ENCODE measurements at places on chromosomes 6 and 20.
A peak's percentile ranks its signal among the peaks of the same experiment; 100 is the strongest.

GRCh38 chr6:5979650-5980420, 26.9 kb downstream of the NRN1 start:
- no peak for DNase-seq

DNA sequence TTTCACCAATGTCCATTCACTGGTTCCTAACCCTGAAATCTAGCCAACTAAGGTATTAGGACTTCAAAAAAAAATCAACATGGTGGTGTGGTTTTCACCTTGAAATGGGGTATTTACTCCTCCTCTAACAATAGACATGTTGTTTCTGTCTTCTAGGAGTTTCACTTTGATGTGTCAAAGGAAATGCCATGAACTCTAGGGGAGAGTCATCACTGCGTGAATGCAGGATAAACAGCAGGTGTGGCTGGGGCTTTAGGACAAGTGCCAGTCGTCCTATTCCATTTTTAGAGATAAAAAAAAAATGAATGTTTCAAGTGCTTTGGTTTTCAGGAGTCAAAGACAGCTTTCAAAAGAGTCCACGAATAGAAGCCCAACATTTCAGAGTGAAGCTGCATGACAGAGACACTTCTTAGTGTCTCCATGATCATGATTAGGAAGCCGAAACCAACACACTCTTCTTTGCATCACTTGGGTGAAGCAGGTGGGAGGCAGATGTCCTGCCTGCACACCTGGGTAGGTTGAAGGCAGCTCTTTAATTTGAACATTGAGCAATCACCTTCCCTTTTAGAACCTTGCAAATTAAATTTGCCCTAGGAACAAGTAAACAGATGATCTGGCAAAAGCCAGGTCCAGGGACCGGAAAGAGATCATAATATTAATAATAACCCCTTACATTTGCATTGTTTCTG, 328.5 kb upstream of the PRDM1 start:
- DNase-seq, result no peak

DNA sequence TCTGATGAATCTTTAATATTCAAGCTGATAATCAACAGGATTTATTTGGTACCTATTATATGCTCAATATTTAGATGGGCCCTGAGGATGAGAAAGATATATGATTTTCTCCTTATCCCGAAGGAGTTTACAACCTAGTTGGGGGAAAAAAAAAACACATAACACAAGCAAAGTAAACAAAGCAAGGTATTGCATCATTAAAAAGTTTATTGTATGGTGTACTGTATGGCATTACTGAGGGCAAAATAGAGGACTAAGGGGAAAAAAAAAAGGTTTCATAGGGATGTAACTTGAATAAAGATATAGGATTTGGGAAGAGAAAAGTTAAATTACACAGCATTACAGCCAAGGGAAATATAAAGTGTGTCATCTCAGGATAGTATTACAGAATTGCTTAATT, 574.7 kb downstream of the TBC1D32 start:
- no peak for DNase-seq

DNA sequence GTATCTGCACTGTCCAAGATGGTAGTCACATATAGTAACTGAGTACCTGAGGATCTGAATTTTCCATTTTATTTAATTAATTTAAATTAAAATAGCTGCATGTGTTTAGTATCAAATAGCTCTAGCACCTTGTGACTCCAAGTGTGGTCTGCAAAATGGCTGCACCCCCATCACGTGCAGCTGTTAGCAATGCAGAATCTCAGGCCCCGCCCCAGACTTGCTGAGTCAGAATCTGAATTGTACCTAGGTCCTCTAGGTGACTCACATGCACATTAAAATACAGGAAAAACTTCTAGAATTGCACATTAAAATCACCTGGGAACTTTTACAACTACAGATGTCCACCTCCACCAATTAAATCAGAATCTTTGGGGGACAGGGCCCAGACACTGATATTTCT, 19.2 kb upstream of the FAM83C start:
- peak; percentile 74 for DNase-seq

DNA sequence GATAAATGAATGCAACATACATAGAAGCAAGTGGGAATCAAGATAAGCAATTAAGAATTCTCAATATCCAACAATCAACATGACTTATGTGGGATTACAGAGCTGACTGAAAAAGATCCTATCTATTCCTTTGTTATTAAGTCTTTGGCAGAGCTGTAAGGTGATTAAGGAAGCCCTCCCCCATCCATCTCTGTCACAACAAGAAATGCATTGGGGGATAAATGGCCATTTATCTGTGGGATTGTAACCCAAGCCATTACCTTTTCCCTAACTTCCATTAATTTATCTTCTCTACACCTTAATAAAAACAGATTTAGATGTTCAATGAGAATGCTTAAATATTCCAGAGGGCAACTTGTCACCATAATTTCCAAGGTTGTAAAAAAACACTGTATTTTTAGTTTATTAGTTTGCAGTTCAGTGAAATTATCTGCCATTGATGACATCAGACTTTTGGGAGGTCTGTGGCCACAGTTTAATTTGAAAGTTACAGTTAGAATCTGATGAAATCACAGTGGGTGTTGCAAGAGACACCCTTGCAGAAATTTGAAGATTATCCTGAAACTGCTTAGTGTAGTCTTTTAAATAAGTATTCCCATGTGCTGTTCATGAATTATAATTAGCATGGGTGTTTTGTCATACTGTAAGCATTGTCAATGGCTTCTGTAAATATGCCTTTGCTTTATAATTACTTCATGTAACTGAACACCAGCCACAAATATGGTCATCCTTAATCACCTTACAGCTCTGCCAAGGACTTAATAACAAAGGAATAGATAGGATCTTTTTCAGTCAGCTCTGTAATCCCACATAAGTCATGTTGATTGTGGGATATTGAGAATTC, 49.4 kb upstream of the FYN start:
- DNase-seq, result no peak

- no peak for DNase-seq
Measured at GRCh38 chr6:90434094-90434493, 137.5 kb upstream of the BACH2 start.

GRCh38 chr6:56334937-56335336, 87.6 kb upstream of the COL21A1 start:
- DNase-seq, result no peak

Measured in stimulated activated CD4-positive, alpha-beta T cell treated with anti-CD3 and anti-CD28 coated beads, Interleukin-15, amount 100 ng/mL, for 48 hours (primary cell).